ENCODE measurements at places on chromosomes 12 and 14.

DNA sequence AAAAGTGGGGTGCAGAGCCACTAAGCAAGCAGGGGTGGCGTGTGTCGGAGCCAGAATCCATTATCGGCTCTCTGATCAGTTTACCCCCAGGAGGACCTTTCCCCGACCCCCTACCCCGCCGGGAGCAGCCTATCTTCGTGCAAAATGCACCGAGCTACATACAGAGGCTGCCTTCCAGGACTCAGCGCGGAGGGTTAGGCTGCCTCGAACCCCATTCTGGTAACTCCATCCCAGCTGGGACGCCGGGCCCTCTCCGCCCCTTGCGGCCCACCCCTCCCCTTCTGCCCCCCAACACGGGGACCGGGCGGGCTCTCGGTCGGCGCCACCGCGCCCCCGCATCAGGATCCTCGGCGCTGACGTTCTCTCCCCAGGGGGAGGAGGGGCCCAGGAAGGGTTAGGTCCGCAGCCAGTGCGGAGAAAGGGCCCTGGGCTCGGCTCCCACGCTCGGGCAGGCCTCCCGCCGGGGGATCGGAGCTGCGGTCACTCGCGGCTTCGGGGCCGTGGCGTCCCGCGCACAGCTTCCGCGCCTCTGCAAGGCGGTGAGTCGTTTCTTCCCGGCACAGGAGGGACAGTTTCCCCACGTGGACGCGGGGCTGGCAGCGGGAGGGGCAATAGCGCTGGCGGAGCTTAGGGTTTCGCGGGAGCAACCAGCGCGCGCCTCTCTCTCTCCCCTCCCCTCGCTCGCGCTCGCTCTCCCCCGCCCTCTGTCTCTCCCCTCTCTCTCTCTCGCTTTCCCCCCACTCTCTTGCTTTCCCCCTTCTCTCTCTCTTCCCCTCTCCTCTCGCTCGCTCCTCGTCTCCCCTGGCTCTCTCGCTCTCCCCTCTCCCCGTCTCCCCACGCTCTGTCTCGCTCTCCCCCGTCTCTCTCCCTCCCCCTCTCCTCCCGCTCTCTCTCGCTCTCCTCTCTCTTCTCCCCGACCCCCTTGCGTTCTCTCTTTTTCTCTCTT, 12.5 kb upstream of the MAP3K9 start:
- DNase-seq: peak; percentile 40

DNA sequence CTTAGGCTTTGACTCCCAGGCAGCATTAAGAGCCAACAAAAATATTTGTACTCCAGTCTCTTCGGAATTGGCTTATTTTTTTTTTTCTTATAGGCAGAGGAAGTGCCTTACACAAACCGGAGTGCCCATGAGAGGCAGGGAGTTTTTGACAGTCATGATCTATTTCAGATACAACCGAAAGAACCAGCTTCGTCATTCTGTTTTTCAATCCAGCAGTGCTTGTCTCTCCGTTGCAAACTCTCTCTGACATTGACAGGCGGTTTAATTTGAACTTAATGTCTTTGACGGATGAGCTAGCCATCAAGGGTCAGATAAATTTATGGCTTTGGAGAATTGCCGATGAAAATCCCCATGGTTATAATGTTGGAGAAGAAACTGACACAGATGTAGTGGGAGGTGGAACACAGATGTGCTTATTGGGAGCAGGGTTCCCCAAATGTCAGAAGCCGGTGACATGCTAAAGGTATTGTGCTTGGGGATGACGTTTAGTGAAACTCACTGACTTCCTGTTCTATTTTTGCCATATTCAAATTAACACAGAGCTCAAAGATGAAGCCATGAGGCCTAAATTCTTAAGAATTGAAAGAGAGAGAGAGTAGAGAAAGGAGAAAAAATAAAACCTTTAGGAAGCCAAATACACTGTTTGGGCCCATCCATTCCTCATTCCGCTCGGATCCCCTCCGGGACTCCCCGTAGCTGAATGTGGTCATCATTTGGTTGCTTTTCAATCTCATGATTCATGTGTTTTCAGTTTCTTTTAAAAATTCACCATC, 59.7 kb downstream of the PLXNC1 start:
- no peak for DNase-seq

DNA sequence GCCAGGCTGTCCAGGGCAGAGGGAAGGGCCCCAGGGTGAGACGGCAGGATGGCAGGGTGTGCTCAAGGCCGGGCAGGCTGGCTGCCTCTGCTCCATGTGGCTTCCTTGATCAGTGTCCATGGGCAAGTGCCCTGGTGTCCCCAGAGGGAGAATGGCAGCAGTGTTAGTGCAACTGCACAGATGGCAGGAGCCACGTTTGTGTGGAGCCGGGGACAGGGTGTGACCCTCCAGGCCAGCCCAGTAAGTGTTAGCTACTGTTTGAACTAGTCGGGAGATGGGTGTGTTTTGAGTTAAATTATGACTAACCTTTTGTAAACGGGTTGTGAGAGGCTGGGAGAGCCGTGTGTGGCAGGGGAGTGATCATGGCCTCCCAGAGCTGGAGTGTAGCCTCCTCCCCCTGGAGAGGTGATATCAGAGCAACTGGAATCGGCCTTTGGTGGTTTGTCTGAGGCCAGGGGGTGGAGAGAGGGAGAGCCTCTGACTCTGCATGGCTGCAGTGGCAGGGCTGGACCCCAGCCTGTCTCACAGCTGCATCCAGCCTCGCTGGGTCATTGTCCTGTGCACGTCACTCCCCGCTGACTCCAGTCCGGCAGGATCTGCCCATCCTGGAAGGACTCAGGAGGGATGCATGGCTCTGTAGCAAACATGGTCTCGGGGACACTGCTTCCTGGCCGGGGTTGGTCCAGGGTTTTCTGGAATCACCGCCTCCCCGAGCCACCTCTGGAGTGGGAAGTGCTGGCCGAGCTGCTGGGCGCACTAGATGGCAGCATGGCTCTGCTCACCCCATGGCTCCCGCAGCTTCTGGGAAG, 27.8 kb downstream of the AACS start:
- DNase-seq: no peak

DNA sequence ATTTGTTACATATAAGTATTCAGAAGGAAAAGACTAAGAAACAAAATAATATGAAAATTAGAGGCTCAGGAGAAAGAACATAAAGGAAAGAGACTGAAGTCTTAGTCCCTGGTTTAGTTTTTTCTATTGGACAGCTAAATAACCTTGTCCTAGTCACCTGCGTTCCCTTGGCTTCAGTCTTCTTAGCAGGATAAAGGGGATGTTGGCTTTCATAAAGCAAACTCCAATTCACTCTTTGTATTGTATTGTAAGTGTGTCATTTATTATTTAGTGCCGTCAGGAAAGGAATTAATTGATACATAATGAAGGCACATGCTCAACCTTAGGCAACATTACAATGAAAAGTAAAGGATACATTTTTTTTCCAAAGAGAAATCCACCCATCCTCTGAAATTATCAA, 190.3 kb upstream of the PPFIA2 start:
- DNase-seq: no peak

DNA sequence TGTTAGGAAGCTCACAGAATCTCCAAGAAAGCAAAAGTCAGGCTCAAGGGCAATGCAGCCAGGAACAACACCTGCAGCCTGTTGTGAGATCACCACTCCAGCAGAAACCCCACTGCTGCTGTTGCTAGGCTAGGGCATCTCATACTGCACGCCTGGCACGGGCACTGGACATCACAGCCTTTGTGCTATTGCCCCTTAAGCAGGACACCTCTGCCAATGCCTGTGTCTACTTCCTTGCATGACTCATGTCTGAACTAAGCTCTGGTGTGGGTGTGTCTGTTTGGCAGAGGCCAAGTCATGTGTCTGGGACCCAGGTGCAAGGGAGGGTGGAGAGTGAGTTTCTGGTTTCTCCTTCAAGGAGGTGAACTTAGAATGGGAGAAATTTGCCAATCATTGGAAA, 10.0 kb upstream of the DDX47 start:
- DNase-seq: peak; percentile 37

GRCh38 chr12:111313833-111314259, 55.0 kb downstream of the PHETA1 start:
- DNase-seq: peak; percentile 76

- DNase-seq: no peak
These were observed 143.0 kb downstream of the TMTC1 start for GRCh38 chr12:29640589-29641345.

DNA sequence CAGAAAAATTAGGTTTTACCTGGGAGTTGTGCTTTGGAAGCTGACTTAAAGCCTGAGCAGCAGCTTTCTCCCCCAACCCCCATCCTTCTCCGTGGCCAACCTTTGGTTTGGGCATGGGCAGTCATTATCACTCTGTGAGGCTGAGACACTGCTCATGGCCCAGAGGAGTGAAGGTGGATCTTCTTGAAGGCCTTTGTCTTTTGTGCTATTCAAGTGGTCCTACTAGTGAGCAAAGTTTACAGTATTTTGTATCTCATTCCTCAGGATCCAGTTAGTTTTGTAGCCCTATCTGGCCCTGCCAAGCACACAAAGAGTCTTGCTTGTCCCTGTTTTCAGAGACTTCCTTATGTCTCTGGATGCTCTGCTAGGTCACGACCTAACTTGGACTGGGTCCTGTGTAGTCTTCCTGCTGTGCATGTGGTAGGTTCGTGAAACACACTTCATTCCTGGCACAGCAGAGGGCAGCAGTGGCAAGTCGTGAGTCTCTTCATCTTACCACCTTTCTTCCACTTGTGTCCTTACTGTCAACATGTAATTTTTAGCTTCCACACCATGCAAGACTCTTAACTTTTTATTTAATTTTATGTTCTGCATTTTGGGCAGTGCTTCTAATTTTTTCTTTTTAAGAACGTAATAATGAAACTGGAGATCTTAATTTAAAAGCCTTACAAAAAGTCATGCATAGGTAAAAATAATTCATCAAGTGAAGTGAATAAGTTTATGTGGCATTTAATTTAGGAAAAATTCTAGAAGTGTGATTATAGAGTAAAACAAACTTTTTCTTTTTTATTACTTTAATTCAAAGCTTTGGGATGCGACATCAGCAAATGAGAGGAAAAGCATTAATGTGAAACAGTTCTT, 53.7 kb downstream of the APAF1 start:
- peak; percentile 4 for DNase-seq

GRCh38 chr12:104219361-104219892, 3.8 kb downstream of the TXNRD1 start:
- peak; percentile 19 for DNase-seq

DNA sequence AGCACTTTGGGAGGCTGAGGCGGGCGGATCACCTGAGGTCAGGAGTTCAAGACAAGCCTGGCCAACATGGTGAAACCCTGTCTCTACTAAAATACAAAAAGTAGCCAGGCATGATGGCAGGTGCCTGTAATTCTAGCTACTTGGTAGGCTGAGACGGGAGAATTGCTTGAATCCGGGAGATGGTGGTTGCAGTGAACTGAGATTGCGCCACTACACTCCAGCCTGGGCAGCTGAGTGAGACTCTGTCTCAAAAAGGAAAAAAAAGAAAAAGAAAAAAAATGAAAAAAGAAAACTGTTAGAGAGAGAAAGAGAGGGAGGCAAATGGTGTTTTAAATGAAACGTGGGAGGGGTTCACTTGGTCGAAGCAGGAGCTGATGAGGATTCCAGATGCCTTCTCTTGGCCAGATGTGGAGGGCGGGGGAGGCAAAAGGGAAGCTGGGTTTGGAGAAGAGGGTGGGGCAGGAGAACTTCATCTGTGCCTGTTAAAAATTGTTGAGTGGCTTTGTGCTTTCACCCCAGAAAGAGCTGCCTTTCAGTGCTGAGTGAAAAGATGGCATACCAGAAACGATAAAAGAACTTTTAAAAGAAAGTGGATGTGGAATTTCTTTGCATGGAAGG, 1.1 kb downstream of the EMP1 start:
- no peak for DNase-seq

DNA sequence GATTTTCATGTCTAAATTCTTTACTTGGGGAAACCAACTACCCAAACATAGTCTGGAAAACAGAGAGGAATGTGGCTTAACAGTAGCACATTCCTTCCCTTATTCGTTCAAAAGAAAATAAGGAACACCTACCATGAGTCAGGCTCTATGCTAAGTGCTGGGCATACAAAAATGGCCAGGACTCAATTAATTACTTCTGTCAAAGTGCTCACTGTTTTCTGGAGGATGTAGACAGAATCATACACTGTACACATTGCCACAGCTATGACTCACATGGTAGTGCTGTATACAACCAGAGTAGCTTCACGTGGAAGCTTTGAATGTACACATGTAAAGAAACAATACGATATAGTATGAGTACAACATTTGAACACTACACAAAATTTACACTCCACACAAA, 50.1 kb downstream of the SLC25A21 start:
- DNase-seq: no peak

DNA sequence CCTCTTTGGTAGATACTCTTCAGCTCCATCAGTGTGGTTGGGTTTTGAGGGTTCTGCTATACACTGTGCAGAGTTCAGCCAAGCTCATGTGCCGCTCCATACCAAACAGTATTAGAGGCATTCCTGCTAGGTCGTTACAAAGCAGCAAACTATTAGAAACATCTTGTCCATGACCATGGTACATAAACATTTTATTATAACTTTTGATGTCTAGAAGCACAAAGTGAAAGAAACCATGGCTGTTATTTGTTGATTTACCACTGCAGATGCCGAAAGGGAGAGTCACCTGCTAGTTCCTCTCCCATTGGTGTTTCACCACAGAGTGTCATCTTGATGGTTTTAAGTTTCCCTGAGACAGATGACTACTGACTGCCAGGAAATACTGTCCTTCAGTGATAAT, 242.0 kb downstream of the ADAMTS20 start:
- DNase-seq: no peak

GRCh38 chr14:34680806-34681479, 33.5 kb downstream of the CFL2 start:
- DNase-seq: no peak

- no peak for DNase-seq
These were observed 33.6 kb downstream of the E2F7 start for GRCh38 chr12:77031745-77032144.

- DNase-seq: no peak
These were observed 63.7 kb upstream of the ZFP36L1 start for GRCh38 chr14:68856572-68856971.

DNA sequence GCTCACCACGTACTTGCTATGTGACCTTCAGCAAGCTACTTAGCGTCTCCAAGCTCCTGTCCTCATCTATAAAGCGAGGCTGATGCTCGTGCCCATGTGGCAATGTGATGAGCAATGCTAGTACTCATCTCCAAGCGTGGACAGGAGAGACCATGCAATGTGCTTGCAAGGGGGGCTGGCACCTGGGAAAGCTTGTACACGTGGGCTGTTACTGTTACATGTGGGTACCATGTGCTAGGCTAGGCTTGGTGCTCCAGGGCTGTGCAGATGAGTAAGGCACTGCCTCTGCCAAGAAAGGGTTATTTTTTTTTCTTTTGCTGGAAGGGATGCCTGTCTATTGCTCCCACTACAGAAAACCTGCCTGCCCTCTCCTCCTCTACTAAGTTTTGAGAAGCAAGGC, 46.6 kb downstream of the TSPAN11 start:
- DNase-seq: no peak
